GM23338 (cell line): ENCODE measurements at places on chromosomes 3 and 15. TPM values are rescaled to one million over a fixed set of nuclear protein-coding genes. Genes with fewer than 3 reads are reported as not detected.

CAPN3 gene
- total RNA-seq: 1.1 and 2.1 TPM in 2 replicates

RHOV gene
- 2.9 and 4.7 TPM in 2 replicates for total RNA-seq

PLXND1 gene
- total RNA-seq: 30.7 and 60.4 TPM in 2 replicates

- H3K36me3 ChIP-seq: no peaks in the 10 kb centered on the region
- DNase-seq: no peak
- H3K27ac ChIP-seq: no peak overlapping the region
- no peak overlapping the region for H3K4me3 ChIP-seq
- peaks cover 8% of the 10 kb centered on the region; the same call in 1 of the 2 replicates for H3K27me3 ChIP-seq
Observed at GRCh38 chr15:31387479-31388118, 61.0 kb downstream of the KLF13 start.

DNA sequence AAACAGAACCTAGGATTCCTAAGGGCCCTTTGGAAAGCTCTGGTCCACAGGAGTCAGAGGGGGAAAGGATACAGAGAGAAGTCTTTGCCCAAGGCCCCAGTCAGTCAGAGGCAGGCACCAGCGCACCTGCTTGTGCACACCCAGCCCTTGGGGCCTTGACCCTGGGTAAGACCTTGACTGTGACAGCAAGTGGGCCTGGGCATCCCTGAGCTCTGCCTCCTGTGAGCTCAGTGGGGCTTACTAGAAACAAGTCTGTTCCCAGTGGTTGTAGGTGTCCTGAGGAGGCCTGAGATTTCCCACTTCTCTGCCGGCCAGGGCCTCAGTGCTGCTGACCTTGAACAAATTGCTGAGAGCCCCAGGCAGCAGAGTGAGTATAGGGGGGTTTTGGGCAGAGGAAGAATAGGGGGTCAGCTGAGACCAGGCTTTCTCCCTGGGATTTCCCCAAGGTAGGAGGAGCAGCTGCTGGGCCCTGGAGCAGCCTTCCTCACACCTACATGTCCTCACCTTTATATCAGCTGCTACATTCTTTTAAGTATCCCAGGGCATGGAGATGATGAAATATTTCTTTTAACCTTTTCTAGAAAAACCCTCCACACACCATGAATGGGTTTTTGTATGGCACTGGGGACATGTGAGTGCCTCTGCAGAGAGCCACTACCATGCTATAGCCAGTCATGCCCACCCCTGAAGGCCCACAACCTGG, 9.7 kb upstream of the DAG1 start:
- peaks cover 37% of the 10 kb centered on the region for H3K4me1 ChIP-seq
- H3K27ac ChIP-seq: peak overlapping the region; percentile 99
- H3K27me3 ChIP-seq: no peaks in the 10 kb centered on the region
- no peak for DNase-seq

- no peak overlapping the region for H3K4me3 ChIP-seq
- H3K27me3 ChIP-seq: no peaks in the 10 kb centered on the region
- no peak overlapping the region for H3K27ac ChIP-seq
- no peaks in the 10 kb centered on the region for H3K36me3 ChIP-seq
- DNase-seq: no peak
Observed at GRCh38 chr3:103136621-103137020, 701.8 kb downstream of the ZPLD1 start.

DNA sequence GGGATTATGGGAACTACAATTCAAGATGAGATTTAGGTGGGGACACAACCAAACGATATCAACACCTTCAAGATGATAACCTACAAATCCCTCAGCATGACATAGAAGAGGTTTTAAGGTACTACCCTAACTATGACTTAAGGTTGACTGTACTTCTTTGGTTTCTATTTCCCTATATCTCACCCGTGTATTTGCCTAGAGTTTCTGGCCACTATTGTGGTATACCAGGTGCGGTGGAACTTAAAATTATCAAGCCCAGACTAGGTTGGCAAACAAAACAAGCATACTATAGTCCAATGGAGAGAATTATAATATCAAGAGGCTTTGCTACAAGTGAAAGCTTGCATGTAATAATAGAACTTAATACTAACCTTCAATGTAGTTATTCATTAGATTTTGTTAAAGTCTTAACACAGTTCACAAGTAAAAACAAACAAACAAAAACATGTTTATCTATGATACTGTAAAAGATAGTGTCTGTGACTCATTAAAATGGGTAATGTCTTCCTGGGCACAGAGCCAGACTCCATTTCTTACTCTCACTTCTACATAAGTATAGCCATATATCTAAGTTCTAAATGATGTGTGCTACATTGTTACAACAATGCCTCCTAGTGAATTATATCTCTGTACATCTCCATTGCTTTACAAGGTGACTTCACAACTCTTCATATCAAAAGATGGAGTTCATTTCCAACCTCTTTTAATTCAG, 479.1 kb downstream of the ZBBX start:
- no peaks in the 10 kb centered on the region for H3K4me1 ChIP-seq
- no peak overlapping the region for H3K27ac ChIP-seq
- no peaks in the 10 kb centered on the region for H3K36me3 ChIP-seq
- DNase-seq: no peak

DNA sequence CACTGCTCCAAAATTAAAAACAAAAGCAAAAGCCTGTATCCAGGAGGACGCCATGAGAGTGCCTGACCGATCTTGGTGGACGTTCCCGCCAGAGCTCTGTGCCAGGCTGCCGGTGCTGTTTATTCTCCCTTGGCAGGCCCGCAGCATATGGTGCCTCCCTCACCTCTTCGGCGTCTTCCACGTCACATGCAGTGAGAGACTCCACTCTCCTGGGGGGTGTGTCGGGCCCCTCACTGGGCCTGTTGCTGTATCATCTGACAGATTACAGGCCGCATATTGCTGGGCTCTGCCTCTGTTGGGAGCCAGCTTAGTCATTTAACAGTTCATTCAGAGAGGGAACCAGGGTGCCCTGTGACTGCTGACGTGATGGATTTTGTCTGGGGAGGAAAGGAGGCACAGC, 86.4 kb upstream of the ARRDC4 start:
- H3K36me3 ChIP-seq: no peaks in the 10 kb centered on the region
- H3K27ac ChIP-seq: no peak overlapping the region
- no peak for DNase-seq
- no peaks in the 10 kb centered on the region for H3K27me3 ChIP-seq

DNA sequence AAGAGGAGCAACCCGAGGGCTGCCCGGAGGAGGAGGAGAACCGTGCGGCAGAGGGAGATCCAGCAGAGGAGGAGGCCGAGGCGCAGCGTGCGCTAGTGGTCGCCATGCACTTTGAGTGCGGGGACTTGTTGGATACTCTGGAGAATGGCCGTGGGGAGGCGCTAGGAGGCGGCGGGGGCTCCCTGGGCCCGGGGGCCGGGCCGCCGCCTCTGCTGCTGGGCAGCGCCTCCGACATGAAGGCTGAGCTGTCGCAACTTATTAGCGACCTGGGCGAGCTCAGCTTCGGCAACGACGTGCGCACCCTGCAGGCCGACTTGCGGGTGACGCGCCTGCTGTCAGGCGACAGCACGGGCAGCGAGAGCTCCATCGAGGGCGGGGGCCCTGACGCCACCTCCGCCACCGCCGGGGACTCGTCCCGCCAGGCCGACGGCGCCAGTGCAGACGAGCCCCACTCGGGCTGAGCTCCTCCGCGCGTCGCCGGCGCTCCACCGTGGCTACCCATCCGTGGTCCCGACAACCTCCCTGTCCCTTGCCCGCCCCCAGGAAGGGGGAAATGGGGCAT, 2.0 kb downstream of the FAM43A start:
- peaks cover 14% of the 10 kb centered on the region for H3K4me1 ChIP-seq
- H3K36me3 ChIP-seq: no peaks in the 10 kb centered on the region
- no peak overlapping the region for H3K27ac ChIP-seq
- DNase-seq: peak; percentile 91
- H3K27me3 ChIP-seq: peaks cover 43% of the 10 kb centered on the region
- peak overlapping the region; percentile 69 for H3K4me3 ChIP-seq

GRCh38 chr3:141274411-141275031, 42.9 kb downstream of the PXYLP1 start:
- no peak overlapping the region for H3K27ac ChIP-seq
- no peak for DNase-seq

DNA sequence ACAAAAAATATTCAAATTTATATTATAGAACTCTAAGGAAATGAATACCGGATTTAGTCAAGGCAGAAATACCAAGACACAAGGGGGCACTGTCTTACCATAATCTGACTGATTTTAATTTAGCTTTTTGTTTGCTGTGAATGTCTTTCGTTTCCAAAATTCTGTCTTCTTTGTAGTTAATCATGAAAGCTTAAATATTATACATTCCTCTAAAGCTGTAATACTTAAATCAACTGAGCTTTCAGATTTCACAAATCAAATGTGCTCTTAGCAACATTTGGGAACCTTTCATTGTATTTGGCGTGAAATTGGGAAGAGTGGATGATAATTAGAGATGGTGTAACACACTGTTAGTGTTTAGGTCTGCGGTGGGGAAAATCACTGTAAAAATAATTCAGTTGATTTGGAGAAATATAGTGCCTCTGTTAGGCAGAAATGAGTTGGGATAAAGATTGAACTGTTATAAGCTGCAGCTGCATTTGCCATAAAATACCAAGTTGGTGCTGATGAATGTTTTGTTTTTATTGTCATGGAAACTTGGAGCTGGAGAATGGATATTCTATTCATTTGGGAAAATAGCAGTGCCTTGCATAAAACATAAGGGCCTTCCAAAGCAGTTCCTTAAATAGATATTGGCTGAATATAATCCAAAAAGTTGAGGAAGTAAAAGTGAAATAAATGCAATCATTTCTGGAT, 228.2 kb downstream of the TCF12 start:
- no peaks in the 10 kb centered on the region for H3K36me3 ChIP-seq
- peaks cover 5% of the 10 kb centered on the region for H3K4me1 ChIP-seq
- no peak overlapping the region for H3K27ac ChIP-seq
- no peak overlapping the region for H3K4me3 ChIP-seq
- H3K27me3 ChIP-seq: no peaks in the 10 kb centered on the region

DNA sequence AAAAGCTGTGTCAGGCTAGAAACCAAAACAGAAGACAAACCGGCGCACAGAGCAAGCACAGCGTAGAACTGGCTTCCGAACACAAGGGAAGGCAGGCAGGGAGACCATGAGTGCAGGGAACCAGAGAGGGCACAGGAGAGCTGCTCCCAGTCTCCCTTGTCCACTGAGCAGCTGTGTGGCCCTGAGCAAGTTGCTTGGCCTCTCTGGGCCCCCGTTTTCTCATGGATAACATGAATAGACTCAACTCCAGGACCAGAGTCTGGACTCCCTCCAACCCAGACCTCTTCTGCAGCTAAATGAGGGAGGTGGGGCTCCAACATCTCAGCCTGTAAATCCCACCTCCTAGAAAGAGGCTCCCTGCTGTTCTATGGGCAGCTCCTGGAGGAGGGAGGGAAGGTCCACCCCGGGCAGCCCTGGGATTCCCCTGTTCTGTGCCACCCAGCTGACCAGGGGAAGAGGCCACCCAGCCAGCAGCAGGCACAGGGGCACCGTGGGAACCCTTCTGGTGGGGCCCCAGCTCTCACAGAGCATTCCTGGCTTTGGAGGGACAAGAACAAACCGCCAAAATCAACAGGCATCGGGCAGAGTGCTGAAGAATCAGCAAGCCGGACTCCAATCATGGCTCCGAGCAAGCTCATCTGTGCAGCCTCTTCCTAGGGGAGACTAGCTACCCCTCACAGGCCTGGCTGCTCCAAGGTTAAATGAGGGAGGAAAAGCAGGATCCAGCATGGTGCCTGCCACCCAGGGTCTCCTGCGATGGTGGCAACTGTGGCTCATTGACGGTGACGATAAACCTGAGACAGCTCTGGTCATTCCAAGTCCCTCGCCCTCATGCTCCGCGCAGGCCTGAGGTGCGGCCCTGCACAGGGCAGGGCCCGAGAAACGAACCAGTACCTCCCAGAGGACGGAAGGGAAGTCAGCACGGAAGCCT, 15.1 kb downstream of the XXYLT1 start:
- no peaks in the 10 kb centered on the region for H3K27me3 ChIP-seq
- DNase-seq: no peak
- H3K36me3 ChIP-seq: no peaks in the 10 kb centered on the region
- H3K4me1 ChIP-seq: peaks cover 27% of the 10 kb centered on the region

DNA sequence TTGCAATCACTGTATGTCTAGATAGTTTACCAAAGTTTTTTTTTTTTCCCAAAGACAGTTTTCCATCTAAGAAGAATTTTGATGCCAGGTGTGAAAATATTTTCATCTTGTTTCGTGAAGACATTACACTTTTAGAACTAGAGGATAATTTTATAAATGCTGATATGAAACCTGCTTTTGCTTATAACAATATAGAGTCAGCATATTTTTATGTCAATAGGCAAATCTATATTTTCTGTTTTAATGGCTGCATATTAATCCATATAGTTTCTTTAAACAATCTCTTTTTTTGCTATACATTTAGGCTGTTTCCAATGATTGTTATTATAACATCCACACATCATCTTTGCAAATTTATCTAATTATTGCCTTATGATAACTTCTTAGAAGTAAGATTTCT, 12.6 kb upstream of the INSYN1 start:
- no peaks in the 10 kb centered on the region for H3K36me3 ChIP-seq
- H3K27me3 ChIP-seq: no peaks in the 10 kb centered on the region
- H3K4me3 ChIP-seq: no peak overlapping the region

DNA sequence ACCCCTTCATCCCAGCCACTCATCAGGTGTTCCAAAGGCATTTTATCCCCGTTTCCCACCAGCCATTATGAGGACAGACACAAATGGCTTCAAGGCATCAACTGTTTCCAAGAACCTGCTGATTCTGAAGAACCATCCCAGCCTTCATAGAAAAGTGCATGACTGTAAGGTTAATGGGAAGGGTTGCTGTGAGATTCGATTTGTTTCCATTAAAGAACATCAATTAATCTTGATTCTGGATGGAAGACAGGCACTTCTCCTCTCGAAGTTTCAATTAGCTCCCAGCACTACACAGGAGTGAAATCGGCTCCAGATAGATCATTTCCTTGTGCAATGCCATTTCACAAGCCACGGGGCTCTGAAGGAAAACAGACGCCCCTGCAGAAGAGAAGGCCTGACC, 25.8 kb downstream of the SRGAP3 start:
- peaks cover 31% of the 10 kb centered on the region for H3K4me1 ChIP-seq
- H3K36me3 ChIP-seq: no peaks in the 10 kb centered on the region
- no peak overlapping the region for H3K4me3 ChIP-seq
- no peaks in the 10 kb centered on the region for H3K27me3 ChIP-seq
- H3K27ac ChIP-seq: no peak overlapping the region

DNA sequence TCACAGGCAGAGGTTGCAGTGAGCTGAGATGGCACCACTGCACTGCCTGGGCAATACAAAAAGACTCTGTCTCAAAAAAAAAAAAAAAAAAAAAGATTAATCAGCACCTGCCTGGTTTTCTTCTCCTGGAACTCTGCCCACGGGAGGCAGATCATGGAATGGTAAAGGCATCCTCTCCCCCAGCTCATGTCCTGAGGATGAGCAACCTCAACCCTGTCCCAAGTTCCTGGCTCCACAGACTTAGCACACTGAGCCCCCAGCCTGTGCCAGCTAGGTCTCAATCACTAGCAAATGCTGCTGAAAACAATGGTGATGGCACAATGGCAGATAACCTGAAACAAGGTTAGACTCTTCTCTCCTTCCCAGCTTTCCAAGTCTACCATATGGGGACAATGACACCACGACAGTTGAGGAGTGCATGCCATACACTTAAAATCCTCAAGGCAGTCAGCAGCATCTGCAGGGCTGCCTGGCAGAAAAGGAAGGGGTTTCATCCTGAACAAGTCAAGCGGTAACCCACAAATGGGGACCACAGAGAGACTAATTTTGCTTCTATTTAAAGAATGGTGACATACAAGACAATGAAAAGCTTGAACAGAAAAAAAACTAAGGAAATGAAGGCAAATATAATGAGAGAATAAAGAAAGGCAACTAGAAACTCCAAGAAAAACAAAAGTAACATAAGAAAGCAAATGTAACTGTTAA, 4.8 kb downstream of the CLN6 start:
- H3K4me3 ChIP-seq: no peak overlapping the region
- no peak overlapping the region for H3K27ac ChIP-seq
- H3K36me3 ChIP-seq: no peaks in the 10 kb centered on the region; the same call in 1 of the 2 replicates
- H3K4me1 ChIP-seq: peaks cover 17% of the 10 kb centered on the region; the same call in 1 of the 2 replicates
